IPS DF 6.9 (cell line): ENCODE measurements at places on chromosomes 11 and 22.

- peak; percentile 63 for DNase-seq
Measured at GRCh38 chr11:66579017-66579606, 10.7 kb upstream of the CTSF start.

DNA sequence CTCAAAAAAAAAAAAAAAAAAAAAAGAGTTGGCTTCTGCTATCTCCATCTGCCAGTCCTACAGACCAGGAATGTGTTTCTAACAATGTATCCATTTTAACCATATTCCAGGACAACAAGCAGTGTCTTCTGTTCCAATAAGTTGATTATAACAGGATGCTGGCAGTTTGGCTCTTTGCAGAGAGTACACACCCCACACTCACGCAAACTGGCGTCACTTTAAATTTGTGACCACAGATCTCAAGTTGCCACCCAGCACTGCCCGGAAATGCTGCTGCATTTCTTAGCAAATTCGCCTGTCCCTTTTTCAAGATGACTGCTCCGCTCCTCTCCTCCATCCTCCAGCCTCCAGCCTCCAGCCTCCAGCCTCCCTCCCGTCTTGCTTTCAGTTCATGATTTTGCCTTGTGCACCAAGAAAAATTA is 44.3 kb downstream of the SCGB1A1 start:
- no peak for DNase-seq

- DNase-seq: no peak
Measured at GRCh38 chr22:37488337-37489135, 2.4 kb upstream of the MFNG start.

- DNase-seq: no peak
Measured at GRCh38 chr22:50696799-50697561, 24.4 kb downstream of the SHANK3 start.

- no peak for DNase-seq
Measured at GRCh38 chr11:108732395-108732794, 67.5 kb downstream of the DDX10 start.

DNA sequence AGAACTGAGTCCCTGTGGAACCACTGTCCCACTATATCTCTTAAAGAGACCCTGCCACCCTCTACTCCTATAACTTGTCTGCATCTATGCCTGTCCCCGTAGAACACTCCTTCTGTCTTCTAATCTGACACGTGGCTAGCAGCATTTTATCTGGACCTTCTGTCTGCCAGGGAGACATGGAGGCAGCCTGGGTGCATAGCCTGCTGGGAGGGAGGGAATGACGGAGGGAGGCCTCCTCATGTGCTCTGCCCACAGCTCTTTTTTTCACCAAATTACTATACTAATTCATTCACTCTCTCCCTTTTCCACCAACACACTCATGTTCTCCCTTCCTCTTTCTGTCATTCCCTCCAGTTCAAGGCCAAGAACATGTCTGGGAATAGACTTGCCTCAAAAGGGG is 7.6 kb upstream of the THRSP start:
- no peak for DNase-seq

DNA sequence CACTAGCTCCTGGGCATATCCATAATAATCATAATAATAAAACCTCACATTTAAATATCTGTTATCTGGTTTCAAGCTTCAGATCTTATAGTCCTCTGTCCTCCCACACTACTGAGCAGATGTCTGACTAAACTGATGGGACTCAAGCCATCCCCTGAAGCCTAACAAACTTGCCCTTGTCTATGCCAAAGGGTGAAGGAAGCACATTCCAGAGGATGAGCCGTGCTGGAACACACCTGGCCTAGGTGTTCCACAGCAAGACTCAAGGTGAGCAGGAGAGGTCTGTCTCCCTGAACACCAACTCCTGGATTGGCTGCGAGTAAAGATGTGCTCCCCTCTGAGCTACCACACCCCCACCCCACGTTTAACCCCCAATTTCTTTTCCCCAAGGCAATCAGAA is 14.7 kb downstream of the SCUBE2 start:
- no peak for DNase-seq

- DNase-seq: peak; percentile 27
Measured at GRCh38 chr11:101516546-101516945, 67.3 kb downstream of the TRPC6 start.

DNA sequence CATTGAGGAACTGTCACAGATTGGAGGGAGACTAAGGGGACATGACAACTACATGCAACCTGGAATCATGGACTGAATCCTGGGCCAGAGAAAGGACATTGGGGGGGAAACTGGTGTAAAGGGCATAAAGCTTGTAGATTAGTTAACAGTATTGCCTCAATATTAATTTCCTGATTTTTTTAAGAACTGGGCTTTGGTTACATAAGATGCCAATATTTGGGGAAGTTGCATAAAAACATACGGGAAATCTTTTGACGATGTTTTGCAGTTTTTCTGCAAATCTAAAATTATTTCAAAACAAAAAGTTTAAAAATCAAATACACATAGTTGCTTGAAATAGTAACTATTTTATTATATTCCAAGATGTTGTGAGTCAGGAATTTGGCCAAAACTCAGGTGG is 2.9 kb upstream of the FOLR3 start:
- no peak for DNase-seq

DNA sequence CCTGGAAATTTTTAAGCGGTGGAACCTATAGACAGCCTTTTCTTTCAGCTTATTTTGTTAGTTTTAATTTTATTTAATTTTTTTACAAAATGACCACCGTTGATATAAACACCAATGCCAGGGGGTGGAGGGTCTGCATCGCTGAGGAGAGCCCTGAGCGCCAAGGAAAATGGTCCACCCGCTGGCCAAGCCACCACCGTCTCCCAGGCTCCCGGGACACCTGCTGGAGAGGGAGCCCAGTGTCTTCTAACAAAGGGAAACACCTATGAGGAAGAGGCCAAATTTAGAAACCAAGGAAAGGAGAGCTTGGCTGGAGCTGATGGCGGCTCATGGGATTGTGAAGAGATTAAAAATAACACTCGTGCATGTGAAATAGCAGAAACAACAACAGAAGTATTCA is 288 bp upstream of the KRTAP5-8 start:
- no peak for DNase-seq

- no peak for DNase-seq
Measured at GRCh38 chr22:44023404-44024287, 456 bp upstream of the PARVB start.

- DNase-seq: no peak
Measured at GRCh38 chr11:36304351-36304750, 8.3 kb downstream of the PRR5L start.

- DNase-seq: no peak
Measured at GRCh38 chr11:121721448-121721847, 268.7 kb upstream of the SORL1-AS1 start.

DNA sequence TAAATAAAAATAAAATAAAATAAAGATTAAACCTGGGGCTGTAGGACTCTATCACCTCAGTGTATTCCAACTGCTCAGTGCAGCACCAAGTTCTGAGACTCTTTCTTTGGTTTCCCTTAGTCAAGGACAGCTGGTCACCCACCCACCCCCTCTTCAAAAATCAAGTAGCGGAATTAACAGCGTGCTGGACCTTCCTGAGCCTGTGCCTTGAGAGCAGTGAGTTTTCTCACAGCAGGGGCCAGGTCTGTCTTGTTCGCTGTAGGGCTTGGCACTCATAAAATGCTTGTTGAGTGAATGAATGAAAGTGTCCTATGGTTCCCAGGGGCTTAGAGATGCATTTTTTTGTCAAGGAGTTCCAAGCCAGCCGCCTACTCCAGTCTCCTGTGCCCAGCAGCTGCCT is 2.9 kb upstream of the ALX4 start:
- DNase-seq: no peak

GRCh38 chr22:45397806-45398205 is 15.6 kb downstream of the SMC1B start:
- no peak for DNase-seq
